ENCODE measurements at places on chromosomes 11 and 22. TPM values are rescaled to one million over a fixed set of nuclear protein-coding genes. Genes with fewer than 3 reads are reported as not detected.
A peak's percentile ranks its signal among the peaks of the same experiment; 100 is the strongest.

DNA sequence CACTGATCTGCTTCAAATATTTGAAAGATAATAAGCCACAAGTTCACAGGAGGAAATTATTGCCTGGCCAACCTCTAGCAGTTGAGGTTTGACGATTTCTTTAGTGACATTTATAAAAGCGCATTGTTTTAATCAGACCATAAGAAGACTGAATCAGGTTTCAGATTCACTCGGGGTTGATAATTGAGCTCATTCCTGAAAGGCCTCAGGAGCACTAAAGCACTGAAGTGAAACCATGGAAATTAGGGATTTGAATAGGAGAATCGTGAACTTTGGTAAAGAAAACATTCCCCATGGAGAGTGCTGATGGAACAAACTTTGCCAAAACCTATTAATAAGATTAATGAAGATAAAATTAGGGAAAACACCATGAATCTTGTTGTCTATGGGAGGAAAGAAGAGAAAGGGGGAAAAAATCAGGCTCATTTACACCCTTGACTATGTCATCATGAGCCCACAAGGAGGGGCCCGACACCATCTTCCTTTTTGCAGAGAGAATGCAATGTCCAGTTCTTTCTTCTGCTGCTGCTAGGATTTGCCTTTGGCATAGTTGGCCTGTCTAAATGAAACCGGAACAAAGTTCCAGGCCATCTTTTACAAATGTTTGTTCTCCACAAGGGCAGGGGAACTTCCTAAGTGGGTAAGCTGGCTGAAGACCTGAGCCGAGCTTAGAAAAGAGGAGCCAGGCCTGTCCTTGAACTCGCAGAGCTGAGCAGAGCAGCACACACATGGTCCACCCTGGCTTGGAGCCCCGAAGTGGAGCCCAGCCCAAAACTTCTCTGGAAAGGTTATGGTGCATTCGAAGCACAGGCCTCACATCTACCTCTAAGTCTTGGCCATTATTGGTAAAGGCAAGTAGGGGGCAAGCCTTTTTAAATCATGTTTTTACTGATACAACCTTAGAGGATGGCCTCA lies 56.1 kb upstream of the EIF3M start:
- no peaks in the 10 kb centered on the region for H3K27me3 ChIP-seq
- no peak overlapping the region for H3K4me3 ChIP-seq

- H3K36me3 ChIP-seq, result no peaks in the 10 kb centered on the region
- H3K27me3 ChIP-seq, result no peaks in the 10 kb centered on the region
- H3K27ac ChIP-seq, result peak overlapping the region; percentile 47
- peaks cover 27% of the 10 kb centered on the region for H3K4me1 ChIP-seq
- peak; percentile 93 for DNase-seq
- H3K4me3 ChIP-seq, result no peak overlapping the region
Observed at GRCh38 chr22:21921729-21922128, 30.9 kb downstream of the PPM1F start.

- no peaks in the 10 kb centered on the region for H3K27me3 ChIP-seq
- H3K36me3 ChIP-seq, result no peaks in the 10 kb centered on the region
- no peak for DNase-seq
- no peak overlapping the region for H3K4me3 ChIP-seq
Observed at GRCh38 chr22:36840106-36840505, 20.7 kb upstream of the NCF4 start.

DNA sequence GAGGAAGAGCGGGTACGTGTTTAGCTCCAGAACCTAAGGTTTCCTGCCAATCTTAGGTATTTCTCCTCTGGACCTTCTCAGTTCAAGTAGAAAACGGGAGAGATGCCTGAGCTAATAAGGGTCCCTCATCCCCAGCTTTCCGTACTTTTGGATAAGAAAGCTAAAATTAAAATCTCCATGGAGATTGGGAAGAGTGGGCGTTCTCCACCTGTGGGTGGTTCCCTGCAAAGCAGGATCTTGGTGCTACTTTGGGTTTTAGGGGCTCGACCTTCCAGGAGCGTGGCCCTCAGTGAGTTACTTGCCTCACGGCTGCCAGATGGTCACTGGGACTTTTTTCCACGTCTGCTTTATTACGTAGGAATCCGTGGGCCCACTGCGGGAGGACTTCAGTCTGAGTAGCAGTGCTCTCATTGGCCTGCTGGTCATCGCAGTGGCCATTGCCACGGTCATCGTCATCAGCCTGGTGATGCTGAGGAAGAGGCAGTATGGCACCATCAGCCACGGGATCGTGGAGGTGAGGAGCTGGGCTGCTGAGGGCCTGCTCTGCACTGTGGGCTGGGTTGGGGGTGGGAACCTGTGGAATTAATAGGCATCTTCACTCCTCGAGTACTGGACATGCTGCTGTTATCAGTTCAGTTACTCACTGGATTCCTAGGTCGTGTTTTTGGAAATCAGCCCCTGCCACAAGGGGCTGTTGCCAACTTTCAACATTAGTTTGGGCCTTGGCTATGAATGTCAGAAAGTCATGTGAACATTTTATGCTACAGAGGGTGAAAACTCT lies 17.8 kb upstream of the ST14 start:
- DNase-seq, result no peak
- H3K27ac ChIP-seq, result no peak overlapping the region
- peaks cover 10% of the 10 kb centered on the region for H3K4me1 ChIP-seq
- H3K27me3 ChIP-seq, result no peaks in the 10 kb centered on the region

DNA sequence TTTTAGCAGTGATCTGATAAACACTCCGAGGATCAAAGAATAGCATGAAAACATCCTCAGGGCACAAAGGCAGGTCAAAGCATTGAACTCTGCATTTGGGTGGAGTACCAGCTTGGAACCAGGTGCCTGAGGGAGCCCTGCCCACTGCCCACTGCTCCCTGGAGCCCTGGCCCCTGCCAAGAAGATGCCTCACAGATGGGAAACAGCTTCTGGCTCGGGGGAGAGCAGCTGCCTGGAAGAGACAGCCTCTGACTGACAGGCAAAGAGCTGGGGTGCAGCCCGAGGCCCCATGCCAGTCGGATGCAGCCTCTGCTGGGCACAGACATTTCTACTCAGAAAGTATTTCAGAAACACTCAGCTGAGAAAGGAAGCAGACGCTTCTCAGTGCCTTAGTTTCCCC lies 13.2 kb downstream of the LMO1 start:
- no peak overlapping the region for H3K27ac ChIP-seq
- H3K4me3 ChIP-seq, result no peak overlapping the region
- no peaks in the 10 kb centered on the region for H3K36me3 ChIP-seq
- H3K4me1 ChIP-seq, result no peaks in the 10 kb centered on the region
- DNase-seq, result no peak
- no peaks in the 10 kb centered on the region for H3K27me3 ChIP-seq

- H3K4me3 ChIP-seq, result no peak overlapping the region
- no peaks in the 10 kb centered on the region for H3K4me1 ChIP-seq
- H3K36me3 ChIP-seq, result no peaks in the 10 kb centered on the region
- no peak overlapping the region for H3K27ac ChIP-seq
- no peaks in the 10 kb centered on the region for H3K27me3 ChIP-seq
Observed at GRCh38 chr11:46249938-46250744, 27.3 kb upstream of the CREB3L1 start.

- H3K27ac ChIP-seq, result no peak overlapping the region
- no peak overlapping the region for H3K4me3 ChIP-seq
- no peaks in the 10 kb centered on the region for H3K36me3 ChIP-seq
- DNase-seq, result no peak
- no peaks in the 10 kb centered on the region for H3K4me1 ChIP-seq
Observed at GRCh38 chr11:41281131-41281742, 178.2 kb downstream of the LRRC4C start.

- H3K4me1 ChIP-seq, result peaks cover 18% of the 10 kb centered on the region
- no peaks in the 10 kb centered on the region for H3K27me3 ChIP-seq
- H3K4me3 ChIP-seq, result peak overlapping the region; percentile 67
Observed at GRCh38 chr11:95067039-95067840, 521 bp downstream of the SRSF8 start.

DNA sequence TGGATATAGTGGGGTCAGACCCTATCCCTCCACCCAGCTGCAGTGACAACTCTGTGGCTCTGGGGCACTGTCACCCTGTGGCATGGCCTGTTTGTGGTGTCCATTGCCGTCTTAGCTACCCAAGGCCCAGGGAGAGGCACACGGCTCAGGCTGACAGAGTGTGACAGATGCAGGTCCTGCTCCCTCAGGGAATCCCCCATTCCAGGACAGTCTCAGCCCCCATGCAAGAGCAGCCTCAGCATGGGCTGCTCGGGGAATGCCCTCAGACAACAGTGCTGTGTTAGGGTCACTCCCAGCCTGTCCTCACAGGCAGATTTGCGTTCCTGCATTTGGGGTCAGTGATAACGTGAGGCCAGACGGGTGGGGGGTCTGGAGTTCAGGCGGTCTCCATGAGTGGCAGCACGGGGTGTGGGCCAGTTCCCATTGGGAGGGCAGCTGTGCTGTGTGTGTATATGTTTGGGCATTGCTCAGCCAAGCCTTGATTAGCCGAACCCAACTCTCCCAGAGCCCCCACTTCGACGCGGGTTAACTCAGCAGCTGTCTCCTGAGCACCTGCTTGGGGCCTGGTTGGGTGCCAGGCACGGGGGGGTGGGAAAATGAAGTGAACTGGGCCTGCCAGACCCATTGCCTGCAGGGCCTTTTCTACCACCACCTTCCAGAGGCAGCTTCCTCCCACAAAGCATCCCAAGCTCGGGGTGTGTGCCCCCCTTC lies 5.3 kb upstream of the KCNQ1OT1 start:
- H3K4me3 ChIP-seq, result no peak overlapping the region
- H3K27me3 ChIP-seq, result no peaks in the 10 kb centered on the region
- no peaks in the 10 kb centered on the region for H3K36me3 ChIP-seq
- H3K4me1 ChIP-seq, result no peaks in the 10 kb centered on the region
- peak; percentile 32 for DNase-seq

Gene FGF3
- total RNA-seq, result not detected

Gene IRAG1
- total RNA-seq, result 2.1 TPM

Gene DGCR6
- 1.6 TPM for total RNA-seq
